Tibial nerve (tissue), 4 donors: ENCODE measurements at places on chromosomes 2 and 18.

GRCh38 chr2:171985076-171985475, 14.7 kb upstream of the METAP1D start:
- no peaks in the 10 kb centered on the region for H3K4me1 ChIP-seq
- H3K36me3 ChIP-seq = no peaks in the 10 kb centered on the region
- DNase-seq = no peak
- H3K4me3 ChIP-seq = no peak overlapping the region
- H3K27ac ChIP-seq = no peak overlapping the region

- no peak for DNase-seq
- H3K27me3 ChIP-seq = no peaks in the 10 kb centered on the region
- H3K4me3 ChIP-seq = no peak overlapping the region
- no peaks in the 10 kb centered on the region for H3K36me3 ChIP-seq
- no peaks in the 10 kb centered on the region for H3K4me1 ChIP-seq
These were observed 114.1 kb downstream of the ZBTB7C start for GRCh38 chr18:48294899-48295585.

DNA sequence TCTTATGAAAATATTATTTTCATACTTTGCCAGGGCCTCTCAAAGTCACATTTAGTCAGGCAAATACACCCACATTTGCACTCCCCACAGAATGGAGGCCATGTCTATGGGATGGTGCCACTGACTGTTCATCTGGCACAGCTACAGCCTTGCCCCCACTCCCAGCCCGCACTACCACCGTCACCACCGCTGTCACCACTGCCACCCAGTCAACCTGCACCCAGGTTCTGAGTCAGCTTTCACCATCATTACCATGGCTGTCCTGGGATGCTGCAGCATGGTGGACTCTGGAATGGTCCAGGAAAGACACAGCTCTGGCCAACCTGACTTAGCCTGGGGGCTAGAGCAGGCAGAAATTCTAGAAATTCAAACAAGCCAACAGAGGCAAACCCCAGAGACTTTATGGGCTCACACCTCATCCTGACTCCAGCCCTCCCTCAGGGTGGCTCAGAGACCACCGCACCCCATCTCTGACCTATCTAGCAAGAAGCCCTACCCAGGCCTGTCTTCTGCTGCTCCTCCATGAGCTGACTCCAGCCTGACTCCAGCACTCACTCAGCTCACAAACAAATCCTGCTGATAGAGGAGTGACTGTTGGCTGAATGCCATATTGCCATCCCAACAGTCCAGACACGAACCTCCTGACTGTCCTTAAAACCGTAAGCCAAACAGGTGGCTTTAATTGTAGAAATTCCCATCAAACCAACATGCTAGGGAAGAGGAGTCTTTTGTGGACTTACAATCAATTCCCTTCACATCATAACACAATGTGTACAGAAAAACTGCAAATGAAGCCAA, 28.0 kb downstream of the DNER start:
- H3K4me1 ChIP-seq = no peaks in the 10 kb centered on the region
- H3K27ac ChIP-seq = no peak overlapping the region
- H3K27me3 ChIP-seq = no peaks in the 10 kb centered on the region
- H3K36me3 ChIP-seq = no peaks in the 10 kb centered on the region
- DNase-seq = no peak

- H3K4me3 ChIP-seq = no peak overlapping the region
- no peaks in the 10 kb centered on the region for H3K27me3 ChIP-seq
- H3K36me3 ChIP-seq = no peaks in the 10 kb centered on the region
- H3K27ac ChIP-seq = no peak overlapping the region
- H3K4me1 ChIP-seq = no peaks in the 10 kb centered on the region
- DNase-seq = no peak
These were observed 217.1 kb downstream of the SLC4A3 start for GRCh38 chr2:219844401-219845091.

DNA sequence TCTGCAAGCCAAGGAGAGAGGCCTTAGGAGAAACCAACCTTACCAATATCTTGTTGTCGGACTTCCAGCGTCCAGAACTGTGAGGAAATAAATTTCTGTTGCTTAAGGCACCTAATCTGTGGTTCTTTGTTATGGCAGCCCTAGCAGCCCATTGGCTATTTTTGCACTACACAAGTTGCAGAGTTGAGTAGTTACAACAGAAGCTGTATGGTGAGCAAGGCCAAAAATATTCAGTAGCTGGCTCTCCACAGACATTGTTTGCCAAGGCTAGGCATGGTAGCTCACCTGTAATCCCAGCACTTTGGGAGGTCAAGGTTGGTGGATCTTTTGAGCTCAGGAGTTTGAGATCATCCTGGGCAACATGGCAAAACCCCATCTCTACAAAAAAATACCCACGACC, 27.1 kb upstream of the SCYGR1 start:
- H3K4me3 ChIP-seq = no peak overlapping the region
- no peaks in the 10 kb centered on the region for H3K36me3 ChIP-seq
- H3K27ac ChIP-seq = no peak overlapping the region

DNA sequence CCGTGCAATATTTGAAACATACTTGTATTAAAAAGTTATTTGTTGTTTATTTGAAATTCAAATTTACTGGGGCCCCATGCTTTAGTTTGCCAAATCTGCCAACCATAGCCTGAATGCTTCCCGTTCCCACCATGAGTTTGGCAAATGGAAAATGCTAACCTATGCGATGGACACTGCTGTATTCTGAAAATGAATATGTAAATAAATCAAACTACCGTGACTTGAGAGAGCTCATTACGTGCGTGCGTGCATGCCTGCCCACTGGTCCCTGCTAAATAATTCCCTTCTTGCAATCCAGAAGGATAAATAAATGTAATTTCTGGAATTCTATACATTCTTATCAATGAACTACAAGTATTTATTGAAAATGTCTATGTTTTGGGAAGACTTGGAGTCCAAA, 3.2 kb downstream of the BOD1L2 start:
- no peaks in the 10 kb centered on the region for H3K27me3 ChIP-seq
- no peak overlapping the region for H3K4me3 ChIP-seq

DNA sequence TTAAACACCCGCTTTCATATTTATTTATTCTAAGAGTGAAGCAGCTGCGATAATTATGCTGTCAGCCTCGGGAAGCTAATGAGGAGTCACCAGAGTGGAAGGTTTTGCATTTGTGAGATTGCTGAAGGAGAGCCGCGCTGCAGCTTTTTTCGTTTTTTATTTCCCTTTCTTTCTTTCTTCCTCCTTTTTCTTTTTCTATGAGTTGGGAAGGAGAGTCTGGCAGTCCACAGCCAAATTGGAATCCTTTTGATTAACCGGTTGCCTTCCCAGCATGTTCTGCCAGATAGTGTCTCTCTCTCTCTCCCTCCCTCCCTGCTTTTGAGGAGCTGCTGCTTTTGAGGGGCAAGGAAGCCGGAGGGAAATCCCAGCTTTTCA, 82.1 kb downstream of the CDK15 start:
- no peaks in the 10 kb centered on the region for H3K4me1 ChIP-seq
- no peaks in the 10 kb centered on the region for H3K36me3 ChIP-seq
- H3K27ac ChIP-seq = no peak overlapping the region
- peak overlapping the region; percentile 41 for H3K4me3 ChIP-seq
- no peak for DNase-seq

- DNase-seq = no peak
- H3K36me3 ChIP-seq = no peaks in the 10 kb centered on the region
- H3K4me1 ChIP-seq = no peaks in the 10 kb centered on the region
These were observed 178.0 kb upstream of the HS6ST1 start for GRCh38 chr2:128496700-128497099.

GRCh38 chr2:191622374-191623320, 55.3 kb upstream of the NABP1 start:
- no peaks in the 10 kb centered on the region for H3K36me3 ChIP-seq
- no peak for DNase-seq
- no peaks in the 10 kb centered on the region for H3K27me3 ChIP-seq
- H3K4me3 ChIP-seq = no peak overlapping the region

- H3K4me1 ChIP-seq = no peaks in the 10 kb centered on the region
- no peak overlapping the region for H3K4me3 ChIP-seq
- H3K36me3 ChIP-seq = no peaks in the 10 kb centered on the region
- H3K27me3 ChIP-seq = no peaks in the 10 kb centered on the region
These were observed 94.8 kb upstream of the UXS1 start for GRCh38 chr2:106288873-106289272.

DNA sequence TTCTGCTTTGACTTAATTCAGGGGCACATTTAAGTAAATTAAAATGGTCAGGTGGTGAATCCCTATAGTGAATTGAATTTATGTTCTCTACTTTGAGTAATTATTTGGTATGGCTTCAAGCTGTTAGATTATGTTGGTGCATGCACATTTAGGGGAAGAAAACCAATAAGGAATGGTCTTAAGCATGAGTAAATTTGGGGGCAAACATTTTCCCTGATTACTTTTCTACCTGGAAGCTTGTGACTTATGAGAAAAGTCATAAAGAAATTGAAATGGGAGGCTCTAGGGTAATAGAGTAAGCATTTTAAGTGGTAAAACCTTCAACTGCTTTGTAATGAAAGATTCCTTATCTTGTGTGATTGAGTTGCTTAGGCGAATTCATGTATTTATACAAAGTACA, 112.5 kb downstream of the MYO1B start:
- H3K27ac ChIP-seq = no peak overlapping the region
- no peak for DNase-seq
- H3K27me3 ChIP-seq = no peaks in the 10 kb centered on the region
- H3K4me1 ChIP-seq = no peaks in the 10 kb centered on the region
- peaks cover 4% of the 10 kb centered on the region for H3K36me3 ChIP-seq
- no peak overlapping the region for H3K4me3 ChIP-seq
